Fibroblast of skin of right quadriceps (primary cell): ENCODE measurements at places on chromosomes 12 and 14.

GRCh38 chr12:75550401-75551240 is 39.2 kb upstream of the KRR1 start:
- DNase-seq = no peak

DNA sequence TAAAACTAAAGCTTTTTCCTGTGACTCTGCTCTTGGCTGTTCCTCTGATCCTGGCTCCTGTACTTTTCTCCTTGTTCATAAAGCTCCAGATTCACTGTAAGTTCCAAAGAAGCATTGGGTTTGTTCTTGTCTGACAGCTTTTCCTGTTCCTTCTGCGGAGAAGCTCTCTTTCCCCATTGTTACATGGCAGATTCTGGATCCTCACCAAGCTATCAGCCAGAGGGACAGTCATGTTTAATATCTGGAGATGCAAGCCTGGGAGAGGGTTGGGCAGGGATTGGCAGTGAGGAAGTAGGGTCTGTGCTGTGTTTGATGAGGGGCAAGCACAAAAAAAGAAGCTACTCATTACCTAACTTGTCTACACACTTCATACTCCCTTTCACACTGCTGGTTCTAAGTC is 107.9 kb downstream of the AKAP6 start:
- DNase-seq = no peak

DNA sequence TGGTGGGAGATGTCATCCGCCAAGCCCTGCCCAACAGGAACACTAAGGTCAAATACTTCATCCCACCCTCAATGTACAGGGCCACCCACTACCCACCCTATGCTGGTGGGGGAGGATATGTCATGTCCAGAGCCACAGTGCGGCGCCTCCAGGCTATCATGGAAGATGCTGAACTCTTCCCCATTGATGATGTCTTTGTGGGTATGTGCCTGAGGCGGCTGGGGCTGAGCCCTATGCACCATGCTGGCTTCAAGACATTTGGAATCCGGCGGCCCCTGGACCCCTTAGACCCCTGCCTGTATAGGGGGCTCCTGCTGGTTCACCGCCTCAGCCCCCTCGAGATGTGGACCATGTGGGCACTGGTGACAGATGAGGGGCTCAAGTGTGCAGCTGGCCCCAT is 3.5 kb downstream of the B3GNT4 start:
- no peak for DNase-seq

GRCh38 chr14:30691751-30692398 is 69.8 kb downstream of the SCFD1 start:
- no peak for DNase-seq

DNA sequence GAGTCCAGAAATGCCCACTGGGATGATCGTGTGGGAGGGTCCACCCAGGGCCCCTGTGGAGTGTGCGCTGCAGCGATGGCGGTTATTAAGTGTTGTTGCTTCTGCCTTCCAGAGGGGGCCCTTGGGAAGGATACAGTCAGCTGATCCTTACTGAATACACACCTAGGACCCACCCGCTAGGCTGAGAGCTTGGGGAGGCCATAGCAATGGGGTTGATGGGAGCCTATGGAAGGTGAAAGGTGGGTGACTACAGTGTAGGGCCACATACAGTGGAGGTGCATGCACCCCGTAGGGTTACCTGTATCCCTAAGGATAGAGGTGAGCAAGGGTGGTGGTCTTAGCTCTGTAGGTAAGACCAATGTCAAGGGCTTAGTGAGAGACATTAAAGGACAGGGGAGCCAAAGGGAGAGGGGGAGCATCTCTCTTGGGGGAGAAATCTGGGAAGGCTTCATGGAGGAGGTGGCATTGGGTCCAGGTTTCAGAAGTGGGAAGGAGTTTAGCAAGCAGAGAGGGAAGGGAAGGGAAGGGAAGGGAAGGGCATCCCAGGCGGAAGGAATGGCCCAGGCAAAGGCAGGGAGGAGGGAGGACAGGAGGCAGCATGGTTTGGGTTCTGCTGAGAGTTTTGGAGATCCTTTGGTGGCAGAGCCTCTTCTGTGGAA is 73.1 kb upstream of the RIN3 start:
- no peak for DNase-seq

- no peak for DNase-seq
These were observed 25.0 kb upstream of the GTF2A1 start for GRCh38 chr14:81245771-81246170.

DNA sequence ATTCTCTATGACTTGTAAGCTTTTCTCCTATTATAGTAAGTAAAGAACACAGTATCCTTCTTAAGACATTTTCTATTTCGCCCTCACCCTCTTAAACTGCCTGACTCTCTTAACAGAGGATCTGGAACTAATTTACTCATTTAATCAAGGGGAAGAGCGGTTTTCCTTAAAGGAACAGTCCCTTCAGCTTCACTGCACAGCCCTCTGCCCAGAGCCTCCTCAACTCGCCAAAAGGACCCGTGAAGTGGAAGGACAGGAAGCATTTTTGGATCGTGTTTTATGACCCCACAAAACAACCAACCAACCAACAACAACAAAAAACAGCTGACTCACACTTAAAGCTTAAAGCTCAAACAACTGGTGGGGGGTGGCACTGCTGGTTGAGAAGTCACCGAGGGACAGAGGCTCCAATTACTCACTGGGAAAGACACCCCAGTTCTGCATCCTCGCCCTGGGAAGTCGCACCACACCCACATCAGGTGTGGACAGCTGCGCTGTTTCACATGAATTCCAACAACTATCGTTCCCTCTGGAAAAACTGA is 35.7 kb downstream of the NID2 start:
- peak; percentile 82 for DNase-seq

GRCh38 chr12:76037130-76038103 is 5.8 kb upstream of the PHLDA1 start:
- peak; percentile 82 for DNase-seq

- DNase-seq = no peak
These were observed 168.9 kb downstream of the VRK1 start for GRCh38 chr14:96965885-96966595.

GRCh38 chr12:112844814-112845565 is 53.4 kb downstream of the RPH3A start:
- DNase-seq = no peak

- DNase-seq = peak; percentile 47
These were observed 155.4 kb downstream of the DIO2 start for GRCh38 chr14:80055667-80056496.

DNA sequence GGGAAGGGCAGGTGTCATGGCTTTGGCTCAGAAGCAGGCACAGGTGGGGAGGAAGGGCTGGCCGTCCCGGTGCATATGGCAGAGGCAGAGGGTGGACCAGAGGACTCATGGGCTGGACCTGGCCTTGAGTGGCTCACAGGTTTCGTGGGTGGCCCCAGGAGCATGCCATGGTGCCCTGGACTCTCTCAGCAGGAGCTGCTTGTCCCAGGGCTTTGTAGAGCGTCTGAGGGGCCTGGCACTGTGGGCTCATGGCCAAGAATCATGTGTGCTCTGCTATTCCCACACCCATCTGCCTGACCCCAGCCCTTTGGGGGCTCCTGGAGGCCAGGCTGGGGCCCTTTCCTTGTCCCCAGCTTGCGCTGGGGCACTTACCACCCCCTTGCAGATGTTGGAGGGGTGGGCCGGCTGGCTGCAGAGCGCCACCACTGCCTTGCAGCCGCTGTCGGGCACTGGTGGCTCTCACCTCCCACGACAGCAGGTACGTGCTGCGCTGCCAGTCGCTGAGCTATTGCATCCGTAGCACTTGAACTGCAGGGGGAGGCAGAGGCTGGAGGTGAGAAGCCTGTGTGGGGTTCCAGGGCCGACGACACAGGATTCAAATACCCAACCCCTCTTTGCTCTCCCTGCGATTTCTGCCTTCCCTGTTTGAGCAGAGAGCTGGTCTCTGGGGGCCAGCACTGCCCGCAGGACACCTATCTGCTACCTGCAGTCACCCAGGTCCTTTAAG is 187.4 kb upstream of the PRMT8 start:
- DNase-seq = no peak

DNA sequence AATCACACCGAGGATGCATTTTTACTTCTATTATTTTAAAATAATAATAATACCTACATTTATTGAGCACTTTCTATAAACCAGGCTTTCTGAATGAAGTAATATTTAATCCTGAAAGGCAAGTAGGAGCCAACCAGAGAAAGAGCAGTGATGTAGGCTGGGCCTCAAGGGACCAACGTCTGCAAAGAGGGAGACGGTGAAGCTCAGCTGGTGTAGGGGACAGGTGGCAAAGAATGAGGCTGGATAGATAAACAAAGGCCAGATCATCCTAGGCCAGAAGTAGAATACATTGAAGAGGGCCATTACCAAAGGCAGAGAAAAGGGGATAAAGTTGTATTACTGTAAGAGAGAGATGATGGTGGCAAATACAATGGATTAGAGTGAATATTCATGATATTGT is 810 bp upstream of the TMBIM4 start:
- DNase-seq = no peak

- DNase-seq = no peak
These were observed 11.6 kb downstream of the CIPC start for GRCh38 chr14:77109656-77110055.

GRCh38 chr14:51604073-51604472 is 47.6 kb upstream of the FRMD6 start:
- peak; percentile 98 for DNase-seq

GRCh38 chr14:71163842-71164629 is 256.8 kb downstream of the PCNX1 start:
- no peak for DNase-seq

GRCh38 chr14:21852061-21852664 is 178.5 kb upstream of the OR4E1 start:
- peak; percentile 3 for DNase-seq

GRCh38 chr14:37088356-37089215 is 83.8 kb downstream of the SLC25A21 start:
- DNase-seq = no peak

DNA sequence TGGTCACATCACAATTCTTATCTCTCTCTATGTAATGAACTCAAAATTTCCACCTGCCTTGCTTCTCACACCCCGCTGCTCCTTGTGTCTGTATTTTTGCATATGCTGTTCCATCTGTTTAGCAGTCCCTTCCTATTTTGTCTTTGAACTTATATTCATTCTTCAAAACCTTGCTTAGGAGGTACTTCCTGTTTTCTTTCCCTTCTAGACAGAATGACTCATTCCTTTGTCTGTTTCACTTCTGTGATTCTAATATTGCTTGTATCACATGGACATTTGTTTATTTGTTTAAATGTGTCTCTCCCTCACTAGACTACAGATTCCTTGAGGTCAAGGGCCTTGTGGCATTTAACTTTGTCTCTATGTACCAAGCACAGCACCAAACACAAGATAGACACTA is 424.2 kb downstream of the ETNK1 start:
- DNase-seq = no peak

DNA sequence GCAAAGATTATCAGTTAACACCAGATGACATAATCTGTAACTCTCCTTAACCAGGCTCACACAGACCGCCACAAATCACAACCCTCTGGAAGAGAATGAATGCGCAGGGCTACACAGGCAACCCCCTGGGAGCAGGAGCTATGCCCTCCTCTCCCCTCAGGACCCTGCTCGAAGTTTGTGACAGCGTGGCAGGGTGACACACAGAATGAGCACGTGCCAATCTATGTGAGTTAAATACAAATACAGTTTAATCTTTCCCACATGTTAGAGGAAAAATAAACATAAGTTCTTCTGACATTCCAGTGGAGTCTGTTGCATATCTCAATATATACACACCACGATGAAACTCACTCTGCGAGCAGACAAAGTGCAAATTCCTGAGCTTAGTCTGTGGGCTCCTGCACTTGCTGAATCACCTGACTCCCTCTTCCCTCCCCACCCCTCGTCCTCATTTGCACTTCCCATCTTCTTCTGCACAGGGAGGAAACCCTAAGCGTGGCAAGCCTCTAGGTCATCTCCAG is 37.6 kb downstream of the BCAT1 start:
- DNase-seq = peak; percentile 93

DNA sequence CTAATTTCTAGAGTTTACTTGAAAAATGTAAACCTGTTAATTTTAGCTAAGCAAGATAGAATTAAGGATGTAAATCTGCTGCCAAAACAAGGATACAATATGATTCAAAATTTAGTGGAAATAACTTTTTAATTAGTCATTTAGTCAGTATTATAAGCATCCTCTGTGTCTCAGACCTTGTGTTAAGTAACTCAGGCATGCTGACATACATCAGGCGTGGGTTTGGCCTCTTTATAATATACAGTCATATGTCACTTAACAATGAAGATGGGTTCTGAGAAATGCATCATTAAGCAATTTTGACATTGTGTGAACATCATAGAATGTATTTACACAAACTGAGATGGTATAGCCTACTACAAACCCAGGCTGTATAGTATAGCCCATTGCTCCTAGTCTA is 386.9 kb downstream of the ZFP36L1 start:
- DNase-seq = peak; percentile 92

GRCh38 chr12:114122016-114122415 is 155.9 kb upstream of the RBM19 start:
- no peak for DNase-seq

DNA sequence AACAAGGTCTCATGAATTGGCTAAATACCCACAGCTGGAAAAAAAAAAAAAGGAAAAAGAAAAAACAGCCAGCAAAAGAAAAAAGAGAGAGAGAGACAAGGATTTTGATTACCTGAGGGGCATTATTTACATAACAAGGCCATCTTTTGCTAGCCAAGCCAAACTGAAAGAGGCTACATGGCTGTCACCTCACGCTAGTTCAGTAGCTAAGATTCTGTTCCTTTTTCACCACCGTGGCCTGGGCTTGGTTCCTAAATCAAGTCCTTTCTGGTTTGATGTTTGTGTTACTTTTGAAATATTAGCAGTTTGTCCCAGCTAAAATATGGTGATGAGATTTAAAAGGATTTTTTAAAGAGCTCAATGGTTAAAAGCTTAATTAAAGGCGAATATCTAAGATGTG is 2.0 kb upstream of the SDS start:
- no peak for DNase-seq

- peak; percentile 94 for DNase-seq
These were observed 18.0 kb upstream of the APPL2 start for GRCh38 chr12:105253866-105254513.

- DNase-seq = no peak
These were observed 50.2 kb upstream of the NID2 start for GRCh38 chr14:52119030-52119429.

- DNase-seq = no peak
These were observed 35.9 kb downstream of the SLC4A8 start for GRCh38 chr12:51460519-51460918.

GRCh38 chr12:125013816-125014442 is 20.5 kb downstream of the BRI3BP start:
- DNase-seq = no peak

- DNase-seq = peak; percentile 6
These were observed 34.2 kb downstream of the DAO start for GRCh38 chr12:108914121-108914531.

- no peak for DNase-seq
These were observed 116.7 kb downstream of the KCNMB4 start for GRCh38 chr12:70482764-70483163.

DNA sequence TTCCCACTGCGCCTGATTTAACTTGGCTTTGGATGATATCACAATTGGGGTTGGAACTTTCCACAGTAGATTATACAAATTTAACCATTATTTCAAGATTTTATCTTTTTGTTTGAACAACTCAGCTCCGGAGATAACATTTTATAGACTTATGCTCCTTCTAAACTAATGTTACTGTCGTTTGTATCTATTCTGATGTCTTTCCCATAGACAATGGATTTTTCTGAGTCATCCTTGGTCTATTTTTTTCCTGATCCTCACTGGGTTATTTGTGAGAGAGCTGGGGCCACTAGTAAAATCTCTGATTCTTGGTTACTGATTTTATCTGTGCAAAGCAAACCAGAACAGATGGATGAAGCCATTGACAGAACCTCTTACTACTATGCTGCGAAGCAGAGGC is 175.1 kb downstream of the SLC38A4 start:
- DNase-seq = no peak
